ENCODE measurements at places on chromosomes 6 and 20.
A peak's percentile ranks its signal among the peaks of the same experiment; 100 is the strongest.

DNA sequence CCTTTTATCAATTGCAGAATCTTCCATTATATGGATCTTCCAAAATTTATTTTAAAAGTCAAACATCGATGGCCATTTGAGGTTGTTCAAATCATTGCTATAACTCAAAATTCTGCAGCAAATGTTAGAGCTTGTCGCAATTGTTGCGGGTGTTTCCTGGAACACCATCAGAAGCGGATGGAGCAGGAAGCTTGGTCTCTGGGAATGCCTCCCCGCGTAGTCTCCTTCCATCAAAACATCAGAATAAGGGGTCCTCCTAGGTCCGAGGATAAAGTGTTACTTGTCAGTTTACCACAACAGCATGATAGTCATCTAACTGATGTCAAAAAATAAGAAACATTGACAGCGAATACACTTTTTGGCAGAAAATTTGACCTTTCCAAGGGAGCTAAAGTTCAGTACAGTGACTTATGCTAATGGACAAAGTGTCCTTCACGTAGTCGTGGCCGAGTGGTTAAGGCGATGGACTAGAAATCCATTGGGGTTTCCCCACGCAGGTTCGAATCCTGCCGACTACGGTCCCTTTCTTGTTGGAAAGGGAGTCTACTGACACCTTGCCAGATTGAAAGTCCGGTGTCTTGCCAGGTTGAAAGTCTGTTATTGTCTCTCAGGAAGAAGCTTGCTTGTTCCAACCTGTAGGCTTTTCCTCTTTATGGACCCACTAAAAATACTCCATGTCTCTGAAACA, 59.0 kb upstream of the ZNF184 start:
- no peak for DNase-seq

DNA sequence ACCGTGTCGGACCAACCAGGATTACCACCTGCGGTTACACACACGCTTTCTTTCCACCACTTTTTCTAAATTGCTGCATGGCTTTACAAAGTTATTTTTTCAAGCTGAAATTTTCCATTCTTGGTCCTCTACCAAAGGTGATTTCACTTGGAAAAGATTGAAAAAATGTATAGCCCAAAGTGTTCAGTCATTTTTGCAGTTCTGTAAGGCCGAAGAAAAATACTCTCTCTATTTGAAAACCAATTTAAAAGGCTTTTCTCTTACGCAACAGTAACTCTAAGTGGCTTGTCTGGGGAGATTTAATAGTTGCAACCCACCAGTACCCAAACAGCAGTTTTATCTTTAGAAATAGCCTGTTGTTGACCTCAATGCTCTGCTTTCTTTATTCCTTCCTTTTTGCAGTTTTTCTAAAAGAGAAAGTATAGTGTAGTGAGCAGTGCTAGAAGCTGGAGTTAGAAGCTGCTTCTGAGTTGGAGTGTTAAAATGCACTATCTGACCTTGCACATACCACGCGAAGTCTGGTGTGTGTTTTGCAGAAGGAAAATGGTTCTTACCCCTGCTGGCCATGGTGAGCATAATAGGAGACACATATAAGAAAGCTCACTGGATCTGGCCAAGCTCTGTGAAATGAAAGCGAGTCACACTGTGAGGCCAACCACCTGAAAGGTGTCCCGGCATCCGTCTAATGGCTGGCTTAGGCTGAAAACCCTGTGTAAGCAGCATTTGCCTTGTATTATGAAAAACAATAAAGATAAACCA, 271.6 kb upstream of the PRND start:
- DNase-seq, result peak; percentile 66

- DNase-seq, result no peak
These were observed 21.0 kb downstream of the CST7 start for GRCh38 chr20:24970030-24970553.

- DNase-seq, result no peak
These were observed 68.6 kb upstream of the RIPOR2 start for GRCh38 chr6:25004357-25004756.

DNA sequence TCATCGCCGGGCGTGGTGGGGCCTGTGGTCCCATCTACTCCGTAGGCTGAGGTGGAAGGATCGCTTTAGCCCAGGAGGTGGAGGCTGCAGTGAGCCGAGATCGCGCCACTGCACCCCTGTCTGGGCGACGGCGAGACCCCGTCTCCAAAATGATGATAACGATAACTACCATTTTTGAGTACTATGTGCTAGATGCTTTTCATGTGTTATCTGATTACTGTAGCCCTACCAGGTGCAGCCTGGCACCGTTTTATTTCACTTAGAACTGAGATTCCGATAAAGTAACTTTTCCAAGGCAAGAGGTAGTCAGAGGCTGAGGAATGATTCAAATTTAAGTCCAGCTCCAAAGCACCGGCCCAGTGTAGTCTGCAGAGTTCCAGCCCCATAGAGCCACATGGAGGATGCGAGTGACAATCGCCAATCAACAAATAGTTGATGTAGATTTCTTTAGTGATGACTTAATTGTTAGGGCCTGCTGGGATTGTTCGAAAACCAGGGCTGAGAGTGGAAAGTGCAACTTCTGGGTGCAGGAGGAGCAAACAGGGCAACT, 727 bp downstream of the ERMARD start:
- DNase-seq, result no peak

GRCh38 chr6:36904851-36905393, 19.2 kb downstream of the C6orf89 start:
- no peak for DNase-seq

- DNase-seq, result no peak
These were observed 210.4 kb downstream of the CENPW start for GRCh38 chr6:126550323-126550722.

GRCh38 chr6:122568797-122569221, 41.4 kb upstream of the PKIB start:
- DNase-seq, result no peak

DNA sequence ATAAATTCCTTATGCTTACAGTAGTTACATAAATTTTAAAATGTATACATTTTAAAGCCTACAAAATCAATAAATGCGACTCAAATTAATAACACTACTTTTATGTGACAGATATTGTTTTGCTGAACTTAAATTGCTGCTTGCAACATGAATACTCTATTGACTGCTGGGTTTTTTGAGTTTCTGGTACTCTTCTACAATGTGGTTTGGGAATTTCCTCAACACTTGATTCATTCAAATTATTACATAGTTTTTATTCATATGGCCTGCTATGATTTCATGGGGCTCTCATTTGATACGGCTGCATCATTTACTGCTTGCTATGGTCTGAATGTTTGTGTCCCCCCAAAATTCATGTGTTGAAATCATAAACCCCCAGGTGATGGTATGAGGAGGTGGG, 2.3 kb upstream of the TXLNB start:
- no peak for DNase-seq

- peak; percentile 4 for DNase-seq
These were observed 211.9 kb downstream of the HAO1 start for GRCh38 chr20:7728338-7728737.

GRCh38 chr6:21390532-21391213, 202.9 kb upstream of the SOX4 start:
- no peak for DNase-seq

GRCh38 chr6:35049900-35050756, 91.0 kb downstream of the TCP11 start:
- peak; percentile 85 for DNase-seq

DNA sequence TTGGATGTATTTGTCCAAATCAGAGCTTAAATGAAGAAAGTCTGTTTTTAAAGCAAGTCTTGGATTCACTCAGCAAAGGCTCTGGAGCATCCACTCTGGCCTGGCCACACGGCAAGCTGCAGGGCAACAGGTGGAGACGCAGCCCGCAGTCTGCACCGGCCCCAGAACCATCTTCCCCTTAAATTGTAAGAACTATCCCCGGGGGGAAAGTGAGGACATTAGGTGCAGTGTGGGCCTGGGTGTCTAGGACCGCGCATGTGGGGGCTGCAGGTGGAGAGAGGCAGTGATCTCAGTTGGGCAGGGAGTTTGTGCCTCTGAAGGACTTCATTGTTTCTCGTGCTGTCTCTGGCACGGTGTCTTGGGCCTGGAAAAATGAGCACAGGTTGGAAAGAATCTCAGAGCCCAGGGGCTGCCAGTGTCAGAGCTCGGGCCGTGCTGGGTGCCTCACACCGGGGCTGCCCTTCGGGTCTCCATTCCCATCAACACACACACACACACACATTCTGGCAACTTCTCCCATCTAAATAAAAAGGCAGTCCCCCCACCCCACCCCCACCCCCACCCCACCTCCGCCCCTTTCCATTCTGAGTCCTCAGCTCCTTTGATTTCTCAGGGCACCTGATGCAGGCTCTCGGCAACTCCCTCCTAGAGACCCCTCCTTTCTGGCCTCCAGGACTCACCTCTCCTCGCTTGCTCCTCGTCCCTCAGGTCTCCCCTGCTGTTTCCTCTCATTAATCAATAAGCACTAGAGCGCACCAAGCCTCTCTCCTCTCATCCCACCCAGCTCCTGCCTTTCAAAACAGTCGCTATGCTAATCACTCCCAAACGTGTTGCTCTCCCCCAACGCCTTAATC, 48.4 kb downstream of the FOXF2 start:
- no peak for DNase-seq

- no peak for DNase-seq
These were observed 300.0 kb downstream of the ZFAND3 start for GRCh38 chr6:38119516-38119915.

DNA sequence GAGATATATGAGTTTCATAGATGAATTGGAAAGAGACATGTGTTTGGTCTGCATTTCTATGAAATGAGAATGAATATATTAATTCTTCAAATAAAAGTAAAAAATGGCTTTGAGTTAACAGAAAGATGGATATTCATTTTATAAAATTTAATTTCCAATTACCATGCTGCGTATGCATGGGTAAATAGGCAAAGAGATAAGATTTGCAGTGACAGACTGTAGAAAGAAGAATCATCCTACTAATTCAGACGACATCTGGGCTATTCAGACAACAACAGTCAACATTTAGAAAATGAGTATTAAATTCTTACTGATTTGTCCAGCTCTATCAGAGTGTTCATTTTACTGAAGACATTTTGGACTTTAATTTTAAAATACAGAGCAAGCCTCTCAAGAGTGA, 602.2 kb upstream of the NRSN1 start:
- no peak for DNase-seq

GRCh38 chr20:21867811-21868210, 162.3 kb downstream of the PAX1 start:
- no peak for DNase-seq

DNA sequence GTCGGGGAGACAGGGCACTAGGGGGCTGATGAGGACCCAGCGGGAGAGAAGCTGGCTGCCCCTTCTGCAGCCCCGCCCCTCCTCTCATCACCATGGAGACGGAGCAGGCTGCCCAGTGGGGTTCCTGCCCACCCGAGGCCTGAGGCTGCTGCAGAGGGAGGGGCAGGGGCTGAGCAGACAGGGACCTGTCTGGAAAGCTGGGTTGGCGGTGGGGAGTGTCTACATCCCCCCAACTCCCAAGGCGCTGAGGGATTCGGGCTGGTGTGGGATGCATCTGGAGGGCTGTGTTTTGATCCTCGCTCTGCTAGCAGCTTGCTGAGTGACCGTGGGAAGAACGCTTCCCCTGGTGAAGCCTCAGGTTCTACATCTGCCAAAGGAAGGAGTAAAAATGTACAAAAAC, 1.2 kb upstream of the BPI start:
- no peak for DNase-seq

DNA sequence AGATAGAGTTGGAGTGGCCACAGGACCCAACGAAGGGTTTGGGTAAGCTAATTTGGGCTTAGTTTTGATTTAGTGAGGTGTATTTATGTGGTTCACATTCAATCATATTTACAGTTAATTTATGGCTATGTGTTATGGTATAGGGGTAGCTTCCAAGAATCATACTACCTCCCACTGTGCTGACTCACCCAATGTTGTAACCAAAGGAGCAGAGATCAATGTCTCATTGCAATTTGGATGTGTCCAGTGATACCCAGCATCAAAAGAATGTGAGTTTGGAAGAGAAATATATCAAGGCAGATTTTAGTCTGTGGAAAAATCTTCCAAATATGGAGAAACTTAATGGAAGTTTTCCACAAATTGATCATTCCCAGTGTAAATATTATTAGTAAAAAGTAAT, 25.3 kb upstream of the SMIM8 start:
- DNase-seq, result no peak

DNA sequence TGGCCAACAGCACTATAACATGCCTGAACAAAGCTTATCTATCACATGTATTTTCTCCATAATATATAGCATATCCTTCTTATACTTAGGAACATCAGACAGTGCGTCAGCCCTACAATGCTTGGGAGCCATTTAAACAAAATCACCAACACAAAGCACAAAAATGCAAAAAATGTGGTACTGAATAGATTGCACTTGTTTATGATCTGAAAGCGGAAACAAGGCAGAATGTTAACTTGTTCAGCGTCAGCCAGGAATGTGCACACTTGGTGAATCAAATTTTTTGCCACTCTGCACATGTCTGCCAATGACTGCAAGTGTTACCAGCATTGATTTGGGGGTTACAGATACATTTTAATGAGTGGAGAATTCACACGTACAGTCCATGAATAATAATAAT, 14.8 kb downstream of the SLC35A1 start:
- no peak for DNase-seq

DNA sequence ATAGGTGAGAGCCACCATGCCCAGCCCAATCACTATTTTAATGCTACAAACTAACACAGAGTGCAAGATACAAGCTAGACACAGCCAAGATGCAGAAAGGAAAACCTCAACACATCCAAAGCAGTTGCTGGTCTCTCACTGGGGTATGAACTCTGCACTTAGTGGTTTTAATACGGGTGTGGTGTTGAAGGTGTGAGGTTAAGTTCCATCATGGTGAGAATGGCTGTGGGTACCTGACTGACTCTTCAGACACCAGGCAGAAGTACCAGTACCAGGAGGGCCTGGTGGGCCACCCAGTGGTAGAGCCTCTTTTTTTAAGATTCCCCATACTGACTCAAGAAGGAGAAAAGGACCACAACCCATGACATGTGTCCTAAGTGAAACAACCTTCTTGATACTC, 13.0 kb downstream of the GNAS-AS1 start:
- no peak for DNase-seq

DNA sequence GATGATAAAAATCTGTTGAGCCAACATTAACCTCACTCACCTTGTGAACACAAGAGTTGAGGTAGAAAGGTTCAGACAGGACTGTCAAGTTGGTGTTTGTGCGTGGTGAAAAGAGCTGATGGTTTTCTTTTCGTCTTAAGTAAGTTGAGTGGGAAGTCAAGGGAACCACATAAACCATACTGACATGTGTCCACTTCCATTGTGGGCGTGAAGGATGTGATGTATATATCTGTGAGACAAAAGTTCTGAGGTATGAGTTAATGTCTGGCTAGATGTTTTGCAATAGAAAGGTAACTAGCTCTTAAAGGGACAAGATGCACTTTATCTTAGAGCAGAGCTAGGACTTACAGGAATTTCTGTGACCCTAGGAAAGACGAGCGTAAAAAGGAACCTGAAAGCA, 1272.1 kb upstream of the ADGRB3 start:
- DNase-seq, result peak; percentile 31
